Stimulated activated CD8-positive, alpha-beta memory T cell treated with anti-CD3 and anti-CD28 coated beads, Interleukin-7, amount 100 ng/mL, for 1 hour (primary cell): ENCODE measurements at places on chromosomes 6 and 20.

- DNase-seq, result no peak
These were observed 5.7 kb downstream of the BCL2L1 start for GRCh38 chr20:31716818-31717477.

- DNase-seq, result no peak
These were observed 53.4 kb upstream of the TINAG start for GRCh38 chr6:54254886-54255285.

GRCh38 chr6:33979750-33980149 lies 166.1 kb downstream of the GRM4 start:
- DNase-seq, result no peak

GRCh38 chr20:39081255-39081654 lies 119.1 kb downstream of the DHX35 start:
- peak; percentile 63 for DNase-seq

- DNase-seq, result no peak
These were observed 94.8 kb downstream of the BTBD3 start for GRCh38 chr20:12012241-12013222.

- DNase-seq, result no peak
These were observed 81.0 kb upstream of the FAM8A1 start for GRCh38 chr6:17519120-17519519.

DNA sequence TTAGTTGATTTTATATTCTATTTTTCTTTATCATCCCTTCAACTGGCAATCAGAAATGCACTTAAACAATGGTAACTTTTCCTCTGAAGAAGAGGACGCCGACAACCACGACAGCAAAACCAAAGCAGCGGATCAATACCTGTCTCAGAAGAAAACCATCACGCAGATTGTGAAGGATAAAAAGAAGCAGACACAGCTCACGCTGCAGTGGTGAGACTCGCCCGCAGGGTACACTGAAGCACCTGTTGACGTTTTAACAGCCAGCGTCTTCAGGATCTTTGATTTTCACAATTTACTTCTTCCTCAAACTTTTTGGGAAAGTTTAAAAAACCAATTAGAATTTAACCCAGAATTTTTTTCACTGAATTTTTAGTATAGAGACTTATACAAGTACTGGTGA lies 701 bp downstream of the RFX6 start:
- DNase-seq, result no peak

DNA sequence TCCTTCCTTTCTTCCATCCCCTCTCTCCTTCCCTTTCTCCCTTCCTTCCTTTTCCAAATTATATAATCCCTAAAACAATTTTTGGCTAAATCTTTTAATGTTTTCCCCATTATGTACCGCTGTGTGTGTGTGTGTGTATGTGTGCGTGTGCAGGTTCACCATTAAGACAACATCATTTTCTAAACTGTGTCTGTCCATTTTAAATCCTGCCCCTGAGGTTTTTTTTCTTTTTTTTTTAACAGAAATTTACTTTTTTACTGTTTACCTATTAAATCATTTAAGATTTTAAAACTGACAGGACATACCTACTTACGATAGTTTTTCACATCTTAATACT lies 366.3 kb upstream of the EPHA7 start:
- DNase-seq, result no peak

GRCh38 chr6:42629845-42630244 lies 66.0 kb downstream of the UBR2 start:
- DNase-seq, result no peak

DNA sequence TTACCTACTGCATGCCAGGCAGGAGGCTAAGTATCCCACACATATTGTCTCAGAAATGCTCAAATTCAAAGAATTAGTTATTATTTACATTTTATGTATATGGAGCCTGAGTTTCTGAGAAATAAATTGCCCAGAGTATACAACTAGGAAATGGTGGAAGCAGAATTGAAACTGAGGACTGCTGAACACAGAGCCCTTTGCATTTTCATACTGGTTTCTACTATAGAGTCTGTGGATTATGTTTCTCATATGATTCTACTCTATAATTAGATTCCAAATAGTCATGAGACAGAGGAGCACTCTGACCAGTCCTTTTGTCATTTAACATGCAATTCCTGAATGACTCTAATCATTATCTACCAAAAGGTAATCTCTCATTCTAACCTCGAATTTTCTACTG lies 254.3 kb downstream of the LMBRD1 start:
- no peak for DNase-seq

DNA sequence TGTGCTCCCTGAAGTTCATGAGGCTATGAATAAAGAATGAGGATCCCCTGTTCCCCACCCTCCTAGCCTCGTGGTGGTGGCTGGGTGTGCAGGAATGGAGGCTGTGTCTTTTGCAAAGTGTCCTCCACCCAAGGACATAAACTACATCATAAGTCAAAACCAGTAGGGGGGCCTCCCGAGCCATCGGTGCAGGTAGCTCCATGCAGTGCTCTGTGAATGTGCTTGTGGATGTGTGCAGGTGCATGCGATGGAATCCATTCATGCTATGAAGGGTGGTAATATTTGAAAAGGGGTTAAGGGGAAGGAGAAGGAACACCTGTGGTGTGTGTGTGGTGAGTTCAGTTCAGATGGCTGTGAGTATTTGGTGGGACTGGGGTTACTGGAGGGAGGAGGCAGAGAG lies 197.3 kb downstream of the NRN1 start:
- no peak for DNase-seq

- no peak for DNase-seq
These were observed 29.6 kb upstream of the TUBB2A start for GRCh38 chr6:3186974-3187382.

GRCh38 chr6:25404091-25404490 lies 124.9 kb downstream of the CARMIL1 start:
- no peak for DNase-seq

GRCh38 chr6:158244373-158244772 lies 67.9 kb upstream of the TULP4 start:
- DNase-seq, result no peak

DNA sequence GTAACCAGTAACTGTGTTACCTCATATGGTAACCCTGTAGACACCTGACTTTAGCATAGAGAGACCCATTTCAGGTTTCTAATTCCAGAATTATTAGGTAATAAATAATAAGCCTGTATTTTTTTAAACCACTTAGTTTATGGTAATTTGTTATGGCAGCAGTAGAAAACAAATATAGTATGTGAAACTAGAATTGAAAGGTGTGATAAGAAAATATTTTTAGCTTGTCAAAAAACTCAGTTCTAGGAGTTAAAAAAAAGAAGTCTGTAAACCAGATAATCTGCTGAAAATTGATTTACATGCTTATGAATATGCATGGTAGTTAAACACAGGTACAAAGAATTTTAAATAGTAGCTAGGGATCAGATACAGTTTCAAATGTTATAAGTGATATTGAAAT lies 695.0 kb upstream of the GJE1 start:
- DNase-seq, result no peak

DNA sequence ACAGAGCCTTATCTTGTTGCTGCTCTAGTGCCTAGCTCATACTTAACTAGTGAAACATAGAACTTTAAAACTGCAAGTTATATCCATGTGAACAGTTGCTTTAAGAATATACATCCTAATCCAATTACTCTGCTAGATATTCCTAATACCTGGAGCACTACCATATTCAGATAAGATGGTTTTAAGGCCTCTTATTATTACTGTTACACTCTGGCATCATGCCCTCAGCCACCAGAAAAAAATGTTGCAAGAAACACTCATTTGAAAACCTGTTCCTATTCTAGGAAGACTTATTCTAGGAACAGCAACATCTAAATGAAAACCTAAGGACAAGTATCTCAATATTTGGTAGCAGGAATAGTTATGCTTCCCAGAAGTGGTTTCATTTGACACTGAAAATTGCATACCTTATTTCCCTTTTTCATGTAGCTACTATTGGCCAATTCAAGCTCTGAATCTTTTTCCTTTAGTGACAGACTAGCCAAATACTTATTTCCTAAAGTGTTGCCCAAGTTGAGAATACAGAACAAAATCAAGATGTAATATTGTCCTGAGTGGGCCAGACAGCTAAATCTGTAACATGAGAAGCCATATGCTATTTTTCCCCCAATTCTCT lies 4.8 kb upstream of the MTFR2 start:
- no peak for DNase-seq

DNA sequence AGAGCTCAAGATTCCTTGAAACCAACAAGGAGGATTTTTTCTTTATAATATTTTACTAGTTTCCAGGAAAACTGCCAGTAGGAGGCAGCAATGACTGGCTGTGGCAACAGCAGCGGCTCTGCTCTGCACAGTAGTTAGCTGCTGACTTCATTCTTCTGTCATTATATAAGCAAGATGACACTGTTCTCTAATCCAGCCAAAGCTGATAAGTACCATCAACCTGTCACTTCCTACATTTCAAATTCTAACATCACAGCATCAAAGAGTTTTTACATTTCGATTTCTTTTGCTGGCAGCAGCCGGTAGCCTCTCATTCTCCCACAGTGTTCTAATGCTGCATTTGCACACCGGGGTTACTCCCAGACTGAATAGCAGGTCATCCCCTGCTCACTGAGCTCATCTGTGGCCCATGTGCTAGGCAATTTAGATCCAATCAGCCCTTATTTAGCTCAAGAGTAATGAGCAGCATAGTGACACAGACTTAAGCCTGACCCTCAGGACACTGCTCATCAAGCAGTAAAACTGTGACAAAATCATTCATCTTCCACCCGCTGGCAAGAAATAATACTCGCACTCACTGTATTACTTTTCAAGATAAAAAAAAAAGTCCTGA lies 67.8 kb downstream of the MMS22L start:
- no peak for DNase-seq

DNA sequence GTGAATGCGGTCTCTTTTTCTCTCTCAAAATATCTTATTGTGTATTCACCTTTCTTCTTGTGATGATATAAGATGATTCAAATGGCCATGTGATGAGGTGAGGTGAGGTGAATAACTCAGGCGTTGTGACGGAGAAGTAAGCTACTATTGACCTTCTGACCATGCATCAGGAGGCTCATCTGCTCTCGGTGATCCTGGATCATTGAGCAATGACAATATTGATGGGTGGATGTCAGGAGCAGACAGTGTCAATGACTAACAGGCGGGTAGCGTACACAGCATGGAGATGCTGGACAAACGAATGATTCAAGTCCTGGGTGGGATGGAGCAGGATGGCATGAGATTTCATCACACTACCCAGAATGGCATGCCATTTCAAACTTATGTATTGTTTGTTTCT lies 119.6 kb downstream of the PXDC1 start:
- no peak for DNase-seq

DNA sequence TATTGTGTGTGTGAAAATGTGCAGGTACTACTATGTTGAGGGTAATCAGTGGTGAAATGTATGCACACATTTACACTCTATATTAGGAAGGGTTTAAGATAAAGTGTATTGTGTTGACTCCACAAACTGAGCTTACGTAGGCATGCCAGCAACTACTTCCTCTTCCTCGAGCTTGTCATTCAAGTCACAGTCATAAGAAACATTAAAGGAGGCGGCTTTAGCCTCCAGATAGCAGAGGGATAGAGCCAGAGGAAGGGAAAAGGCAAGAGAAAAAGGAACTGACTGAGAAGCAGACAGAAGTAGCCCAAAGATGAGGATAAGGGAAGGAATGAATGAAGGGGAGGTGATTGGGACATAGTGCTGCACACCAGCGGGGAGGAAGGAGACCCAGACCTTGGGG lies 55.2 kb downstream of the SMLR1 start:
- DNase-seq, result no peak

GRCh38 chr6:133447924-133448323 lies 206.8 kb downstream of the EYA4 start:
- no peak for DNase-seq

DNA sequence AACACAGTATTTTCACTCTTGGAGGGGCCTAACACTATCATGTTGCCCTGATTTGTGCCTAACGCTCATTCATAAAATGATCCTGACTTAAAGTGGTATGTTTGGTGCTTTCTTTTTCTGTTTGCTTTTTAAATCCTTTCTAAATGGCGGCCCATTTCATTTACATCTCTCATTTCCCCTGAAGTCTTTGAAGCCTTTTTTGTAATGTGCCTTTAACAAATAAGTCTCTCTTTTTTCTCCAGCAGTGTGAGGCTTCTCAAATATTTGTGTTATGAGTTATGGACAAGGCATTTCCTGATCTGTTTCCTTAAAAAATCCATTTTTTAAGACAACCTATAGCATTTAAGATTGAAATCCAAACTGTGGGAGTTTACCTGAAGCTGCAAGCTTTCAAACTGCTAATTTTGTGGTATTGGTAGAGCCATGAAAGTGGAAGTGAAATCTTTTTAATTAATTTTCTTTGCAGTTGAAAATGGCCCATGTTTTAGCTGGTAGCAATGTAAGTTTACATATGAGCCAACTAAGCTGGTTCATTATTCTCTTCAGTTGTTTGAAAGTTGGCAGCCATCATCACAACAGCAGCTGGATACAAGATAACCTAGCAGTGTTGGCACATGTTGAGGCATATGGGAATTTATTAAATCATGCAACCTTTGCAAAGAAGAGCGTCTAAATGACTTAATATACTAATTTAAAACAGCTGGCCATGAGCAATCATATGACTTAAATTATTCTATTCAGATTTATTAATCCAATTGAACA lies 469.7 kb downstream of the CDKAL1 start:
- DNase-seq, result no peak

DNA sequence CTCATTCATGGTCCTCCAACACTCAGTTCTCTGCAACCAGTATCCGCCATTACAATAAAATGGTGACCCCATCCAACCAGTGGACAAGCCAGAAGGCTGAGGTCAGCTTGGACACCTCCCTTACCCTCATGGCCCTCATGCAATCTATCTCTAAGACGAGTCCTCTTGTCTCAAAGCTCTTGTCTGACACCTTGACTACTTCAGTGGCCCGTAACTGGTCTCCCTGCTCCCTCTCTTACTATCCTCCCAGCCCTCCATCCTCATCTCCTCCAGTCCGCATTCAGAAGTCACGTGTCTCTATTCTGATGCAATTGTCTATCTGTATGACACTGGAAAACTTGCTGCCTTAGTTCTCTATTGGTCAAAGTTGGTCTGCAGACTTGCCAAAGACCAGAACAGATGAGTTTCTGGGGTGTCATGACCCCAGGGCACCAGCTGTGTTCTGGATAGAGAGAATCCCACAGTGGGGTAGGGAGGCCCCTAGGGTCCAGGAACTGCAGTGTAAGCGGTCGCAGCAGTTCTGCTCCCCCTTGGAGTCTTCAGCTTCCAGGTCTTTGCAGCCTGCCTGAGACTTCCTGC lies 59.6 kb upstream of the RNF24 start:
- no peak for DNase-seq

DNA sequence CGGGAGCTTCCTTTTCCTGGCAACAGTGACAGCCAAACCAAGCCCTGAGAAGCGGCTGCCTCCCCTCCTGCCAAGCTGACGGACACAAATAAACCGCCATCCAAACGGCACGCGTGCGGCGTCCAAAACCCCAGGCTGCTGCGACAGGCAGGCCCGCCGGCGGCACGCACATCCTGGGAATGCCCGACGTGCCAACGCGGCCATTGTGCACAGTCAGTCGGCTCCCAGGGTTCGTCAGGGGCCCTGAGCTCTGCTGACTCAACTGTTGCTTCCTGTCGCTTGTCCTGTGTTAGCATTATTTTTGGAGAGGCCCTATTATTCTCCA lies 6.8 kb downstream of the JAG1 start:
- no peak for DNase-seq
